ENCODE measurements at places on chromosomes 13 and 19.

- DNase-seq = peak; percentile 36
- no peak overlapping the region for H3K27ac ChIP-seq
- H3K4me1 ChIP-seq = peaks cover 8% of the 10 kb centered on the region
- H3K36me3 ChIP-seq = no peaks in the 10 kb centered on the region
Measured at GRCh38 chr19:1513499-1514294, 878 bp upstream of the ADAMTSL5 start.

- no peak overlapping the region for H3K4me3 ChIP-seq
- no peaks in the 10 kb centered on the region for H3K27me3 ChIP-seq
Measured at GRCh38 chr13:85737952-85738351, 61.3 kb downstream of the SLITRK6 start.

GRCh38 chr13:100394005-100394695 is 194.4 kb downstream of the GGACT start:
- no peaks in the 10 kb centered on the region for H3K27me3 ChIP-seq
- H3K27ac ChIP-seq = no peak overlapping the region
- H3K4me3 ChIP-seq = no peak overlapping the region
- H3K4me1 ChIP-seq = peaks cover 2% of the 10 kb centered on the region
- DNase-seq = no peak
- no peaks in the 10 kb centered on the region for H3K36me3 ChIP-seq

- no peak overlapping the region for H3K4me3 ChIP-seq
- H3K36me3 ChIP-seq = no peaks in the 10 kb centered on the region
- no peak for DNase-seq
- no peak overlapping the region for H3K27ac ChIP-seq
Measured at GRCh38 chr13:44045180-44045562, 165.5 kb downstream of the LACC1 start.

GRCh38 chr19:40265055-40265762 is 19.9 kb downstream of the AKT2 start:
- no peak overlapping the region for H3K4me3 ChIP-seq
- H3K27ac ChIP-seq = no peak overlapping the region
- H3K27me3 ChIP-seq = no peaks in the 10 kb centered on the region
- H3K4me1 ChIP-seq = no peaks in the 10 kb centered on the region

DNA sequence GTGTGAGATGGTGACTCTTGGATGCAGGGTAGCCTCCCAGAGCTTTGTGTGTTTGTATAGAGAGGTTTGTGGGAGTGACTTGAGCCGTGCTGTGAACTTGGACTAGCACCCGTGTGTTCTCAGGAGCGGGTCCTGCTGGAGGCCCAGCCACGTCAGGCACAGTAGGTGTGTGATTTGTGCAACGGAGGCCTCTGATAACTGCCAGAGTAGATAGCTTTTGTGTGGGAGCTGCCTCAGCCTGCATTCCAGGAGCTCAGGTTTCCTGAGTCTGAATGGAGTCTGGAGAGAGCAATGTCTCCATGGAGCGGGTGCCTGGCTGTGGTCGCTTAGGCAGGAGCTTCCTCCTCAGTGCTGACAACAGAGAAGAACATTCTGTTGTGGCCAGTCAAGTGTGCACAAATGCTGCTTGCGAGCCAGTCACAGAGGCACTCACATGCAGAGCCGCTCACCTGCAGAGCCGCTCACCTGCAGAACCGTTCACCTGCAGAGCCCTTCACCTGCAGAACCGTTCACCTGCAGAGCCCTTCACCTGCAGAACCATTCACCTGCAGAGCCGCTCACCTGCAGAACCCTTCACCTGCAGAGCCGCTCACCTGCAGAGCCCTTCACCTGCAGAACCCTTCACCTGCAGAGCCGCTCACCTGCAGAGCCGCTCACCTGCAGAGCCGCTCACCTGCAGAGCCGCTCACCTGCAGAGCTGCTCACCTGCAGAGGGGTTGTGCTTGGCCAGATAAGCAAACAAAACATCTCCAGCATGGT is 32.6 kb downstream of the TFDP1 start:
- H3K4me3 ChIP-seq = no peak overlapping the region
- H3K27me3 ChIP-seq = no peaks in the 10 kb centered on the region
- H3K27ac ChIP-seq = no peak overlapping the region

DNA sequence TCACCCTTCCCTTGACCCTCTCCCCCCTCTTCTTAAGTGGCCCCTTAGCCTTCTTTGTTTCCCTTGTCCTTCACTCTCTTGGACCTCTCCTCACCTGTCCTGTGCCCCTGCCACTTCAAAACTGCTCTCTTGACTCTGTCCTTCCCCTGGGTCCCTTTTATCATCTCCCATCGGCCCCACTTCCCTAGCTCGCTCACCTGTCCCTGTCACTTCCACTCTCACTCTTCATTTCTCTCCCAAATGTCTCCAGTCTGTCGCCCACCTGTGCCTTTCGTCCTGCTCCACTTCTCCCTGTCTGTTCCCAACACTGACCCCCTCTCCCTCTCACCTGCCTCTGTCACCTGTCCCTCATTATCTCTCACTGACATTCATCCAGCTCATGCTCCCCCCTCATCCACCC is 699 bp downstream of the IFNL1 start:
- H3K27ac ChIP-seq = no peak overlapping the region
- no peaks in the 10 kb centered on the region for H3K36me3 ChIP-seq
- H3K4me1 ChIP-seq = peaks cover 4% of the 10 kb centered on the region
- DNase-seq = no peak
- H3K4me3 ChIP-seq = no peak overlapping the region

DNA sequence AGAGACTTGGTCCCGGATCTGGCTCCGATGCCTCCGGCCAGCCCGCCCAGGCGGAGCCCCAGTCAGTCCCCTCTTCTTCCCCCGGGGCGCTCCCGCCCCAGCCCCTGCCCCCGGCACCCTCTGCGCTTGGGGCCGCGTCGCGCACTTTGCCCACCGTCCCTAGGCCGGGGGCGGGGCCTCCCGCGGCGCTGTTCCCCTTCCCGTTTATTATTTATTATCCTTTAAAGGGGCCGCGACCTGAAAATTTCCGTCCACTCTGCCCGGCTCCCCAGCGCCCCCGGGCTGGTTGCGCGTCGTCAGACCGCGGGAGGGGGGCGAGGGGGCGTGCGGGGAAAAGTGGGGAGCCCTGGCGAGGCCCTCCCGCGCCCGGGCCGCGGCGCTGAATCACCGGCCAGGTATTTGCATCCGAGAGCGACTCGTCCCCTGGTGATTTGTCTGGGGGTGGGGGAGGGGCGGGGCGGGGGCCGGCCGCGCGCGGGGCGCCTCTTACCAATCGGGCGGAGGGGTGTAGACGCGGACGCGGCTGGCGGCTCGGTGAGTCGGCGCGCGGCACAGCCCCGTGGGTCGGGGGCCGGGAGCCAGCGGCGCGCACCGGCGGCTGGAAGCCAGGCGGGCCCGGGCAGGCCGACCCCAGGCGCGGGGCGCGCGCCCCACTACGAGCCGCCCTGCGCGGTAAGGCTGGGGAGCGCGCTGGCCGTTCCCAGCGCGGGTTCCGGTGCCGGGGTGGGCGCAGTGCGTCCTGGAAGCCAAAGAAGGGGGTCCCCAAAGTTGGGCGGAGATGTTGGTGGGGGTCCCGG is at the start of gene ARID3A:
Gene ARID3A (plus strand): TSS at position 510 of the 797 bp plus-strand sequence. CDS start 3,494 bp downstream, outside the sequence.
- DNase-seq = peak; percentile 60
- peaks cover 22% of the 10 kb centered on the region for H3K4me1 ChIP-seq
- no peaks in the 10 kb centered on the region for H3K36me3 ChIP-seq
- peak within 1 kb of the TSS; percentile 83 for H3K4me3 ChIP-seq
- H3K27me3 ChIP-seq = no peaks in the 10 kb centered on the region

DNA sequence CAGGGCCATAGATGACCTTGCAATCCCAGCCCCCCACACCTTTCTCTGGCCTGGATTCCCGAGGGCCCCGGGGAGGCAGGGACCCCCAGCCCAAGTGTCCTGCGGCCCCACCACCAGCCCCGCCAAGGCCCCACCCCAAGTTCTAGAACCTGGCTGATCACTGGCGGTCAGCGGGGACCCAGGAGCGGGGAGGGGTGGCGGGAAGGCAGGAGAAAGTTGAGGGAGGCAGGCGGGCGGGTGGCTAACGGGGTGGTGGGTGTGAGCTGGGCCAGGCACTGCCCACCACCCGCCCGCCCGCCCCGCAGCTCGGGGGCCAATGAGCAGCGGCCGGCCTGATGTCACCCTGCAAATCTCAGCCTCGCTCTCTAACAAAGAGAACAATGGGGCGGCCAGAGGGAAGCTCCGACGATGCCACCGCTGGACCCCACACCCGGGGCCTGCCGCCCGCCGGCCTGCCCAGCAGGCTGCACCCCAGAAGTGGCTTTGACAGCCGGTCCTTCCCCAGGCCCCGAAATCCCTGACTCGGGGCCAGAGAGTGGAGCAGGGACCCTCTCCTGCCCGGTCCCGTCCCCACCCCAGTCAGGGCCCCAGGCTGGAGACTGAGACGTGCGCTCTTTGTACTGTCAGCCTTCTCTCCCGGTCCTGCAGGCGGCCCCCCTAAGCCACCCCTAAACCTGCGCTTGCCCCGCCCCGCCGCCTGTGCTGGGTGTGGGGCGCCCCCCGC is 1.6 kb downstream of the MEX3D start:
- DNase-seq = no peak
- no peaks in the 10 kb centered on the region for H3K36me3 ChIP-seq
- peaks cover 8% of the 10 kb centered on the region for H3K4me1 ChIP-seq
- H3K4me3 ChIP-seq = no peak overlapping the region
- H3K27me3 ChIP-seq = peaks cover 6% of the 10 kb centered on the region

DNA sequence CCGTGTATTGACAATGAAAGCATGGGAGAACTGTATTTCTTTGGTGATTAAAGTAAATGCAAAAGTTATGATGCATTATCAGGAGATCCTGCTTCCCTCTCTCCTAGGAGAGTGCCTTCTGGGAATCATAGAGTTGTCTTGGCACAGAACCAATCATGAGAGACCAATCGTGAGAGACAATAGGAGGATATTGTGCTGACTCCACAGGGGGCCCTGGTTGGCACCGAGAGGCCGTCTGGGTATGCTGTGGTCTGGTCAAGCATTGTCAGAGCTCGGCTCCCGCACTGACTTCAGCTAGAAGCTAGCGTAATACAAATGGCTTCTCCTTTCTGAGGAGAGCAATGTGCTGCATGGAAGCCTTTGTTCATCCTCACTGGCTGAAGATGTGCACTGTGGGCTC is 131.5 kb upstream of the GJB6 start:
- no peaks in the 10 kb centered on the region for H3K4me1 ChIP-seq
- no peak overlapping the region for H3K4me3 ChIP-seq
- no peak overlapping the region for H3K27ac ChIP-seq
- DNase-seq = no peak
- H3K36me3 ChIP-seq = no peaks in the 10 kb centered on the region
- H3K27me3 ChIP-seq = no peaks in the 10 kb centered on the region

- H3K4me1 ChIP-seq = no peaks in the 10 kb centered on the region
- peaks cover 31% of the 10 kb centered on the region for H3K36me3 ChIP-seq
- no peak overlapping the region for H3K4me3 ChIP-seq
Measured at GRCh38 chr19:55400281-55401087, 7.1 kb downstream of the UBE2S start.

DNA sequence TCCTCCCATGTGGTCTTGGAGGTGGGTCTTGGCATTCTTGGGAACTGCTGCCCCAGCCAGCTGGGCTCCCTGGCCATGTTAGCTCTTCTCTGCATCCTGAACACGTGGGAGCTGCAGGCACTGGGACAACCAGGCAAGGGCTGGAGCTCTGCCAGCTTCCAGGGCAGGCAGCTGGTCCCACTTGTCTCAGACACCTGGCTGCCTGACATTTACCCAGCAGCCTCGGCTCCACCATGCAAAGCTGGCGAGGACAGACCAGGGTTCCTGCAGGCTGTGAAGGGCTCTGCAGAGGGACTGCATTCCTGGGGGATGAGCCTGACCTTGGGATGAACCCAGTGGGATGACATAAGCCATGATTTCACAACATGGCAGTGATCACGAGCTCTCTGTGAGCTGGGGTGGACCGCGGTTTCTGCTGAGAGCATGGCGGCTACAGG is 99.0 kb upstream of the TSHZ3 start:
- no peaks in the 10 kb centered on the region for H3K36me3 ChIP-seq
- DNase-seq = no peak
- H3K4me1 ChIP-seq = no peaks in the 10 kb centered on the region
- no peak overlapping the region for H3K27ac ChIP-seq
- no peaks in the 10 kb centered on the region for H3K27me3 ChIP-seq

- no peak for DNase-seq
- peaks cover 17% of the 10 kb centered on the region for H3K4me1 ChIP-seq
- H3K27ac ChIP-seq = no peak overlapping the region
- peaks cover 3% of the 10 kb centered on the region for H3K27me3 ChIP-seq
Measured at GRCh38 chr19:16894080-16894479, 5.3 kb downstream of the F2RL3 start.

Measured in effector memory CD4-positive, alpha-beta T cell (primary cell).